ENCODE measurements at places on chromosomes 7 and 10. TPM values are rescaled to one million over a fixed set of nuclear protein-coding genes. Genes with fewer than 3 reads are reported as not detected.

Gene CALHM3
- total RNA-seq = not detected

Gene RTKN2
- 7.5 TPM for total RNA-seq

Gene MOGAT3
- total RNA-seq = not detected

Gene IDI2
- not detected for total RNA-seq

Gene ZNF488
- total RNA-seq = 1.9 TPM

Gene AKR1C4
- not detected for total RNA-seq

Gene TMEM140
- 0.62 TPM for total RNA-seq

Gene NPFFR1
- 0.31 TPM for total RNA-seq

Gene LIMK1
- total RNA-seq = 14.5 TPM

Gene PAOX
- total RNA-seq = 10.1 TPM

Gene KIF20B
- total RNA-seq = 11.2 TPM

Gene TRIM50
- total RNA-seq = 0.16 TPM

Gene HNRNPH3
- 41.2 TPM for total RNA-seq

Gene JAKMIP3
- total RNA-seq = 4.8 TPM

Gene C10orf95
- not detected for total RNA-seq

Gene PRSS37
- total RNA-seq = not detected

Gene SMO
- 8.7 TPM for total RNA-seq

Gene CYP2C18
- not detected for total RNA-seq

Gene ERV3-1
- 26.7 TPM for total RNA-seq

Gene RHOBTB1
- 40.6 TPM for total RNA-seq

Gene MYOZ1
- 0.78 TPM for total RNA-seq

Gene IL15RA
- total RNA-seq = not detected

Gene MBL2
- total RNA-seq = not detected

Gene NKX2-3
- total RNA-seq = not detected

Gene TAS2R4
- total RNA-seq = 4.5 TPM

Gene MGAM2
- not detected for total RNA-seq

Gene CXCL12
- total RNA-seq = 19.0 TPM

Gene ELFN1
- 9.5 TPM for total RNA-seq

Gene DIP2C
- total RNA-seq = 42.0 TPM

Gene MCM10
- total RNA-seq = 2.5 TPM

Gene CPED1
- total RNA-seq = 3.9 TPM

Gene GNAT3
- total RNA-seq = not detected

Gene SGCE
- total RNA-seq = 92.8 TPM
